Stimulated activated CD4-positive, alpha-beta T cell treated with anti-CD3 and anti-CD28 coated beads, Interleukin-15, amount 100 ng/mL, for 48 hours (primary cell): ENCODE measurements at places on chromosomes 3 and 15.

GRCh38 chr3:3258281-3258680, 78.8 kb upstream of the CRBN start:
- no peak for DNase-seq

DNA sequence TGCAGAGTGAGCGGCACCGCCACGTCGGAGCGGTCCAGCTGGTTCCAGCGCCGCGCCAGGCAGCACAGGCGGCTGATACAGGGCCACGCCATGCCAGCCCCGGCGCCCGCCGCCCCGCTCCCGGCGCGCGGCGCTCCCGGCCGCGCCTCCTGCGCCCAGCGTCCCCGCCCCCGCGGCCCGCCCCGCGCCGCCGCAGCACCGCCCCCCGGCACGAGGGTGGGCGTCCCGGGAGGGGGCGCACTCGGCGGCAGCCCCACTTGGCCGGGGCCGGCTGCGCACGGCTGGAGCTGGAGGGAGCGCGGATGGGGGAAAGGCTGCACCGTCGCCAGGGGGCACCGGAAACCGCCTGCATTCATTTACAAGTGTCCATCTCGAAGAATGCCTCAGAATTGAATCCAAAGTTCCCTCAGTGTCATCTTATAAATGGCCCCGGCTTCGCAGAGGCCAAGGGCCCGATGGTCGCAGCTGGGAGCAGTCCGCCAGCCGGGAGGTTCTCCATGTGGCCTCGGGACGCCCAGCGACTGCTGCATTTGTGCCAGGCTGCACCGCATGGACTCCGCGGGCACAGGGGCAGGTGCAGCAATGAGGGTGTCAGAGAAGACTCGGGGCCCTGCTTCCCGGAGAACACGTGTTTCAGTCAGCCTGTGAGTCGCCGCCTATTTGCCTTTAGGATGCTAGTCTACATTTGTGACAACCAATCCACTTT, at the start of gene MAP6D1:
TSS of gene MAP6D1 (minus strand) at position 122 of the 706 bp plus-strand sequence. CDS start at position 92, 30 bp downstream.
- DNase-seq, result no peak

- DNase-seq, result no peak
These were observed 1.5 kb upstream of the OR4F15 start for GRCh38 chr15:101810456-101810855.

DNA sequence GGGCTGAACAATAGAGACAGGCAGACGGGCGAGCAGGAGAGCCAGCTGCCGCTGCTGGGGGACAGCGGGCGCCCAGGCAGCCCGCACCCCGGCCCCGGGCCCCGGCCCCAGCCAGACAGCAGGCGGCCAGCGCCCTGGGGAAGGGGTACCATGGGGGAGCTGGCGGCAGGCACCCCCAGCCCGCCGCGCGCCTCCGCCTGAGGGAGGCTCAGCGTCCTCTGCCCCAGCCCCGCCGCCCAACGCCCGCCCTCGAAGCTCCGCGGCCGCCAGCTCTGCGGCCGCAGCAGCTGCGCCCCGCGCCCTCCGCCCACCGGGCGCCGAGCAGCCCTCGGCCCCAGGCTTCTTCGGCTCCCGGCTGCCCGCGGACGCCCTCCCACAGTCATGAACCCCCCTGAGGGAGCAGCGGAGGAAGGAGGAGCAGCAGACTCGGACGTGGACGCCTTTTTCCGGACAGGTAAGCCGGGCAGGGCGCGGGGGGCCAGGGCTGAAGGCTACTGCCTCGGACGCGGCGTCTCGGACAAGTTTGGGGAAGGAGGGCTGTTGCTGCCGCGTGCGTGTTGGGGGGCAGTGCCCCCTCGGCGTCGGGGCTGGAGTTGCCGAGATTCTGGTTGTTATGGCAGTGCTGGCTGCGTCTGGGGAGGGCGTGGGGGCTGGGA, 41.6 kb upstream of the ROPN1 start:
- no peak for DNase-seq
